GM12878 (cell line): ENCODE measurements at places on chromosomes 16 and 17.

- DNase-seq = no peak
Observed at GRCh38 chr16:87050142-87050541, 267.1 kb downstream of the C16orf95 start.

GRCh38 chr17:21007646-21008045, 35.2 kb downstream of the USP22 start:
- no peak for DNase-seq

- DNase-seq = no peak
Observed at GRCh38 chr17:34227707-34228106, 27.4 kb upstream of the CCL2 start.

GRCh38 chr17:7435676-7436555, 681 bp downstream of the TMEM102 start:
- DNase-seq = no peak

DNA sequence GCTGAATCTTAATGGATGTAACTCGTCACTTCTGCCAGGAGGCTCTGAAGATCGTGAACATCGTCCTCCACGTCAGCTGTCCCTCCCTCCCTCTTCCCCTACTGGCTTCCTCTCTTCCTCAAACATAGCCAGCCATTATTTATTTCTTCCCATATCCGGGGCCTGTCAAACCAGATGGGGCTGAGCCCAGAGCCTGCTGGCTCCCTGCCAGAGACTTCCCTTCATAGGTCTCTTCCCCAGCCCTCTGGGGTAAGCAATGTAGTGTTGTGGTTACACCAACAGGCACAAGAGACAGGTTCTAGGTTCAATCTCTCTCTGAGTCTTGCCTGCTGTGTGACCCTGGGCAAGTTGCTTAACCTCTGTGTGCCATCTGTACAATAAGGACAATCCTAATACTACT, 40.1 kb upstream of the ZFP90 start:
- no peak for DNase-seq

GRCh38 chr17:42809250-42809649, 10.6 kb downstream of the CNTD1 start:
- no peak for DNase-seq

GRCh38 chr16:30445149-30445407, 596 bp downstream of the SEPHS2 start:
- no peak for DNase-seq

DNA sequence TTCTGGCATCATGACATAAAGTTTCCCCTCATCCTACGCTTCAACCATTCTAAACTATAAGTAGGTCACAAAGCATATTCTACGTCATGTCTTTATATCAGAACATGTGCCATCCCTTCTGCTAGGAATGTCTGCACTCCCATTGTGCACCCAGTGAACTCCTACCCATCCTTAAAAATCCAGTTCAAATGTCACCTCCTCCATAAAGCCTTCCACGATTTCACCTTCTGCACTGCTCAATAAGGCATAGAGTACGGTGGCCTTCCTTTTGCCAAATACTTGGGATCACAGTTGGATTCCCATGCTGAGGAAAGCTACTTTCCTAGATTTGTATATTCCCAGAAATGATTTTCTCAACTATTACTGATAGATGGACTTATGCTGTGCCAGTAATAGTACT, 186.3 kb upstream of the ZKSCAN2 start:
- DNase-seq = no peak

GRCh38 chr17:56717471-56717870, 116.2 kb downstream of the C17orf67 start:
- DNase-seq = no peak

GRCh38 chr16:57039148-57039812, 49.9 kb downstream of the NLRC5 start:
- DNase-seq = peak; percentile 65
